ENCODE measurements at places on chromosomes 6 and 20.

DNA sequence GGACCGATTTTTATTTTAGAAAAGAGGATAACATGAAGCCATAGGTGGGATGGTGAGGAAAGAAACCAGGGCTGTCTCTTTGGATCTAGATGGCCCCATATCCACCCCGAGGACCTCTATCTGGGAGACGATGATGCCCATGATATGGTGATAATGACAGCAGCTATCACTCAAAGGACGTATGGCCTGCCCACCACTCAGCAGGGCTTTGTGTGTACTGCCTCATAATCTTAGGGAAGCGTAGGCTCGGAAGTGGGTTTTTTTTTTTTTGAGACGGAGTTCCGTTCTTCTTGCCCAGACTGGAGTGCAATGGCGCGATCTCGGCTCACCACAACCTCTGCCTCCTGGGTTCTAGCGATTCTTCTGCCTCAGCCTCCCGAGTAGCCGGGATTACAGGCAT is 8.2 kb upstream of the TAF8 start:
- DNase-seq, result no peak

- DNase-seq, result no peak
Observed at GRCh38 chr6:132023490-132023889, 72.3 kb upstream of the CCN2 start.

GRCh38 chr20:24470746-24471582 is 1.5 kb downstream of the SYNDIG1 start:
- no peak for DNase-seq

DNA sequence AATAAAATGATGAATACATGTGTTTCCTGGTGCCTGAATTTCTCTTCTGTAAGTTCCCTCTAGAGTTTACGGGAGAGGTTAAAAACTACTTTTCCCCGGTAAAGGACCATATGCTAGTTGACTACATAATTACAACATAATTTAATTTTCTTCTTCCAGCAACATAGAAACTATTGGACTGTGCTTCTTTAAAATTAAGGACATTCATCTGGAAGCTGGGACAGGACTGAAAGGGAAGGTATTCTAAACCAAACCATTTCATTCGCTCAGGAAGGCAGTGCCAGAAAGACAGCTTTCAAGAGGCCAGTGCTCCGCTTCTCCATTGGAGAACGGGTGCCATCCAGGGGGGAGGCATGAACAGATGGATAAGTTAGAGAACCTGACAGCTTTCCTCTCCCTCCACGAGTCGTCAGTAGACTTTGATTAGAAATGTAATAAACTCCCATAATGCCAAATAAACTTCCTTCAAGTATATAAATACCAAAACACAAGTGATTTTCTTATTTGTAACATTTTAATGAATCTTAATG is 458.0 kb upstream of the SOX4 start:
- no peak for DNase-seq

DNA sequence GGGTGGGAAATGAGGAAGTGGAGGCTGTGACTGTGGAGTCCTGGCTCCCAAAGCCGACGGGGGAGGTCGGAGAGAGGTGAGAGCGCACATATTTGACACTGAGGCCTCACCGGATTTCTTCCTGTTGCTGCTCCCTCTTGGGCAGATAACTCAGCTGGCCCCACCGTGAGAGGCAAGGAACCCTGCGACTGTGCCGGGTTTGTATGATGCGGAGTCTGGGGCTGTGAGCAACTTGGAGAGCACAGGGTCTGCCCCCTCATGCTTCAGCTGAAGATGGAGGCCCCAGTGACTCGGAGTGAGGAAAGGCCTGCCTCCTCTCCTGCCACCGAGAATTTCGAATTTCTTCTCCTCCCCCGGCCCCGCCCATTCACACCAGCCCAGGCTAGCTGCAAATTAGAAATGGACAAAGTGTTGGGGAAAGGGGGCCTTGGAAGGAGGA is 160.6 kb downstream of the GRM4 start:
- DNase-seq, result no peak

GRCh38 chr6:45633272-45633908 is 255.7 kb upstream of the SUPT3H start:
- DNase-seq, result no peak

GRCh38 chr6:72849346-72849745 is 227.5 kb downstream of the KCNQ5 start:
- no peak for DNase-seq

DNA sequence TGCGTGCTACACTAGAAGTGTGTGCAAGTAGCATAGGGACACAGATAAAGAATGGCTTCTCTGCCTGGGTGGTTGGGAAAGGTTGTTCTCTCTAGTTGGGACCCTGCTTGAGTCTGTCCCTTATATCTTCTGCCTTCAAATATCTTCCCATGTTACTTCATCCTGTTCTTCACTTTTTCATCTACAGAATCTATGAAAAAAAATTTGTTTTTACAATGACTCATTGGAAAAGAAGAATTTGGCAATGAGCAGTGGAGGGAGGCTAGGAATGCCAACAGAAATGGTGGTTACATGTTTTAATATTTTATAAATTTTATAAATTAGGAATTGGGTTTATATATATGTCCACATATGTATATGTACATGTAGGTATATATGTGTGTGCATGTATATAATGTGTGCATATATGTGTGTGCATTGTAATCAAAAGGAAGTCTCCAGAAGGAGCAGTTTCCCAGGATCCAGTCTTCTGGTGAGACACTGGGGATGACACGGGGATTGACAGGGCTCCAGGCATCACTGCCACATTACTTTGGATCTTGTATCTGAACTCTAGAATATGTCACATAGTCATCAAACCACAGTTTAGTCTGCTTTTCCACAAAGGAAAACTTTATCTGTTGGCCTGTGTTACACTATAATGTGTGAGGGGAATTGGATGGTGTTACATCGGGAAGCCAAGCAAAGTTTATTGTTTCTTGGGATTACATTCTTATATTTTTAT is 75.3 kb upstream of the RIPOR2 start:
- DNase-seq, result no peak

GRCh38 chr6:155493694-155494143 is 38.1 kb upstream of the NOX3 start:
- DNase-seq, result no peak

DNA sequence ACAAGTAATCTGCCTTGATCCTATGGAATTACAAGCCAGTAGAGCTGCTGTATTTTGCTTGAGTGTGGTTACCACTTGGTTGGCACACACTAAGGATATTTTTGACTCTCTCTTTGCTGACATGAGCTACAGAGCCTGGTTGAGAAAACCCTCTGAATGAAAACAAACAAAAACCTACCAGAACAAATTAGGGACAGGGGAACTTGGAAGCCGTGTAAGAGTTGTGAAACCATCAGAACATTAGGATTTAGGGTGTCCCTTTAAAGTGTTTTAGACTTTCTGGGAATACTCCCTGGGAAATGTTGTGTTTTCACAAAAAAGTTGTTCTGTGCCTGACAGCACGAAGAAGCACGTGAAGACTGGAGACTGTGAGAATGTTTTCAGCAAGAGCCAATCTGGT is 20.5 kb upstream of the PDE7B start:
- DNase-seq, result no peak

DNA sequence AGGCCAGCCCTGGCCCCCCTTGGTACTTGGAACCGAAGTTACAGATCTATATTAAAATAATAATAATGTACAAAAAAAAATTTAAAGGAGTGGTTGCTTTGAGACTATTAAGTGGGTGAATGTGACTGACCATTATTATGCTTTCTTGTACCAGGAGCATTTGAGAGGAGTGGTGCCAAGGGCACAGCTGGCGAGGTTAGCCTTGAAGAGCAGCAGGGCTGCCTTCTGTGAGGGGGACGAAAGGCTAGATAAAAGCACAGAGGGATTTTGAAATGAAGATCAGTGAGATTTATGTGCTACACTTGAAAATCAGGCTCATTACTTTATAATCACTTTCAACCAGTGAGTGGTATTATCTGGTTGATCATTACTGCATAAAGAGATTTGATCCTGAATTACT is 48.6 kb downstream of the FIG4 start:
- no peak for DNase-seq

DNA sequence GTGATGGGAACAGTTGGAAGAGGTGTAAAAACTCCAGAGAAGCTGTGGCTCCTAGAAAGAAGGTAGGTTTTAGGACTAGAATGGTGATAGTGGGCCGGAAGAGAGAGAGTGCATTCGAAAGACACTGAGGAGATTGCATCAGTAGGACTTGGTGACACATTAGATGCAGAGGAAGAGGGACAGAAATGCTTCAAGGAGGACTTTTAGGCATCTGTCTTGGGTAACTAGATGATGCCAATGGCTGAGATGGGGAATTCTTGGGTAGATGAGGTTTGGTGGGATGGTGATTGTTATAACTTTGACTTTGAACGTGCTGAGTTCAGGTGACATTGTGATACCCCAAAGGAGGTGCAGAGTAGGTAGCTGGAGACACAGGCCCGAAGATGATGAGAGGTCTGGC is 196.5 kb downstream of the GMPR start:
- DNase-seq, result no peak

GRCh38 chr20:23371496-23371895 is 9.5 kb downstream of the GZF1 start:
- DNase-seq, result no peak

DNA sequence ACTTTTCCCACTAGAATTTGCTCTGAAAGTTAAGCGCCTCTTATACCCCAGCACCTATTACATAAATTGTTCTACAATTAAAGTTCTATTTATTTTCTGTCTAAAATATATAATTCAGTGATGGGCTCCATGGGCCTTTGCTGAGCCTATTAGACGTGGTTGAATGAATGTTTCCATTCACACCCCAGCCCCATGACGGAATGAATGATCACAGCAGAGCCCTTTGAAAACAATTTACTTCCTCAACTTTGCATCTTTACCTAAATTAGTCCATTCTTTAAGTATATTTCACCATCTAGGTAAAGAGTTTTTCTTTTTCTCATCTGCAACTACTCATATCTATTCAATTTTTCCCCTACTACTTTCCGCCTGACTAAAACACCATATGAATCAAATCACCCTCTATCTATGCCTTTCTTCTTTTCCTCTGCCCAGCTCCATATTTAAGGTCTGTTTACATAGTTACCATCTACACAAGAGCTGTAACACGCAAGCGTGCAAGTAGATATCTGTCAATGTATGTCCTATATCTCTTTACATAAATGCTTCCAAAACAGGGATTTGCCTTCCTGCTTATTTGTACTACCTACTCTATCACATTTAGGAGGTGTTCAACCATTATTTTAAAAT is 69.7 kb downstream of the ECT2L start:
- DNase-seq, result no peak

- no peak for DNase-seq
Observed at GRCh38 chr6:1798303-1798964, 188.7 kb downstream of the FOXC1 start.

DNA sequence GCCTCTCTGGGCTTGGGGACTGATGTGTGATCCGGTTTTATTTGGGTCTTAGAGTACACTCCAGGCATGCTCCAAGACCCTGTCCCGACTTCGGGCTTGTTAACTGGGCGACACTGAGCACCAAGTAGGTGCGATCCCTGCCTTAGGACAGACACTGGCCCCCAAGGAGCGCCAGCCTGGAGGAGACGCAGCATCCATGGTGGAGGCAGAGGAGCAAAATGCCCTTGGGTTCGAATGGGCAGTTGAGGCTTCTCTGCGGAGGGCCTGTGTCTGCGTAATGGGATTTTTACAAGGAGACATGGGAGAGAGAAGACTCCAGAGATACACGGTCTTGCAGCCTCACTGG is 593 bp upstream of the LEMD2 start:
- no peak for DNase-seq

DNA sequence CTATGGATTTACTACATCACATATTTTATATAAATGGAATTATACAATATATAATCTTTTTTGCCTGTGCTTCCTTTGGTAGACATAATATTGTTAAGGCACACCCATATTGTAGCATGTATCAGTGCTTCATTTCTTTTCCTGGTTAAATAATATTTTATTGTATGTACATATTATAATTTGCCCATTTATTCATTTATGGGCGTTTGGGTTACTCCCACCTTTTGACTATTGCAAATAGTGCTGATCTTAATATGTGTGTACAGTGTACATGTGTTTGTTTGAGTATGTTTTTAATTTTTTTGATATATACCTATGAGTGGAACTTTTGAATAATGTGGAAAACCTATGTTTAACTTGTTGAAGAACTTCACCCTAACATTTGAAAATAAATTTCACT is 804.2 kb downstream of the DHX35 start:
- no peak for DNase-seq

- DNase-seq, result peak; percentile 12
Observed at GRCh38 chr6:144285798-144286502, 815 bp downstream of the UTRN start.

GRCh38 chr6:5172897-5173474 is 87.8 kb downstream of the LYRM4 start:
- DNase-seq, result no peak

DNA sequence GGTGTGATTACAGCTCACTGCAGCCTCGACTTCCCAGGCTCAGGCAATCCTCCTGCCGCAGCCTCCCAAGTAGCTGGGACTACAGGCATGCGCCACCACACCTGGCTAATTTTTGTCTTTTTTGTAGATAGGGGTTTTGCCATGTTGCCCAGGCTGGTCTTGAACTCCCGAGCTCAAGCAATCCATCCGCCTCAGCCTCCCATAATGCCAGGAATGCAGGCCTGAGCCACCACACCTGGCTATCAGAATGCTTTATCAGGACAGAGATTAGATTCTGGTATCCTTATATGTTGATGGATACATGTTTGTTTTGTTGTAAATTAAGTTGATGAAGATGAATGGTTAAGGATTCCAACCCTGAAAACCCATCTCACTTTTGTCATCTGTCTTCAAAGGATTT is 24.2 kb downstream of the LHFPL5 start:
- DNase-seq, result no peak

DNA sequence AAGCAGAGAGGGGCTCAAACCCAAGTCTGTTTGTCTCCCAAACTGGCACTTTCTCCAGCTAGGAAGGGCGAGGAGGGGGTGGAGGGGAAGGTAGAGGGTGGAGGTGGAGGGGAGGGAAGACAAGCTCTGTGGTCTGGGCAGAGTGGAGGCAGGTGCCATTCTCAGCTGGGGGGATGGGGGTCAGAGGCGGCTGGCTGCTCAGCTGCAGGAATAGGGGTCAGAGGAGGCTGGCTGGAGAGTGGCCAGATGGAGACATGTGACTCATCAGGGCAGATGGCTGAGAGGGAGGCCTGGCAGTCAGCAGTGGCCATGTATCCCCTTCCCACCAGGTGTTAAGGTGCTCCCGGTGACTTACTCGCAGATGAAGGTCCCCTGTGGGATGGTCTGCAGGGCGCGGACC is 3.5 kb upstream of the SLC44A4 start:
- DNase-seq, result no peak

GRCh38 chr6:138377844-138378243 is at the start of gene SMIM28:
Gene SMIM28, plus strand, starts transcription at chr6:138377905. Its CDS starts 168 bp downstream, at chr6:138378073.
- no peak for DNase-seq

- no peak for DNase-seq
Observed at GRCh38 chr6:110097443-110097842, 82.0 kb downstream of the WASF1 start.

GRCh38 chr6:167578371-167578901 is 248.3 kb upstream of the AFDN start:
- no peak for DNase-seq

- no peak for DNase-seq
Observed at GRCh38 chr6:138203315-138203714, 15.0 kb downstream of the PBOV1 start.

DNA sequence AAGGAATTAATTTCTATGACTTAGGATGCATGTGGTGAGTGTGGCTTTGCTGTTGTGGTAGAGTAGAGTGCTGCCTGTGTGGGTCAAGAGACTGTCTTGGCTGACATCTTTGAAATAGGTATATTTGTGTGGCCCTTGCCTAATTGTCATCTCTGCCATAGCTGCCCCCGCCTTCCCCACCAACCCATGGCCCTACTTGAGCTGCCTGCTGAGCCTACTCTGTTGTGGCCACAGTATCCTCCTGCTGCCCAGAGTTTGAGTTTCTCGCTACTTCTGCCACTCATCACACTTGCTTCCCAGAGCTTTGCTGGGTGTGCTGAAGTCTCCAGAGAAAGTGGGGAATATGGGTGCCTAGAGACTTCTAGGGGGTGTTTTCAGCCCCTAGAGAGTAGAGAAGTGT is 8.0 kb downstream of the PLCG1 start:
- no peak for DNase-seq

Measured in stimulated activated CD4-positive, alpha-beta T cell treated with anti-CD3 and anti-CD28 coated beads, TNF-alpha, amount 100 ng/mL, for 1 hour (primary cell).